Activated T-cell treated with anti-CD3 and anti-CD28 coated beads for 1 hour (primary cell): ENCODE measurements at places on chromosomes 6 and 20.
A peak's percentile ranks its signal among the peaks of the same experiment; 100 is the strongest.

DNA sequence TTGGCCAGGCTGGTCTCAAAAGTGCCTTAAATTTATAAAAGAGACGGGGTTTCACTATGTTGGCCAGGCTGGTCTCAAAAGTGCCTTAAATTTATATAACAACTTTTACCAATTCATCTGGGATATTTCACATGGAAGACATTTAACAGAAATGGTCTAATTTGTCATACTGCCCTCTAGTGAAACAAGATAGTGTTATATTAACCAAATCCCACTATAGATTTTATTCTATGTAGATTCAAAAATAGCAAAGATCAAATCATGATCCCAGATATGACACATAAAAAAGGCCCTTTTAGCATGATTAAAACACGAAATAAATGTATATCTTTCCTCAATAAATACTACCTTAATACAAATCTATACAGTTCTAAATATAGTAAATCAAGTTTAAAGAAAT lies 102.8 kb upstream of the TFAP2D start:
- DNase-seq = no peak

DNA sequence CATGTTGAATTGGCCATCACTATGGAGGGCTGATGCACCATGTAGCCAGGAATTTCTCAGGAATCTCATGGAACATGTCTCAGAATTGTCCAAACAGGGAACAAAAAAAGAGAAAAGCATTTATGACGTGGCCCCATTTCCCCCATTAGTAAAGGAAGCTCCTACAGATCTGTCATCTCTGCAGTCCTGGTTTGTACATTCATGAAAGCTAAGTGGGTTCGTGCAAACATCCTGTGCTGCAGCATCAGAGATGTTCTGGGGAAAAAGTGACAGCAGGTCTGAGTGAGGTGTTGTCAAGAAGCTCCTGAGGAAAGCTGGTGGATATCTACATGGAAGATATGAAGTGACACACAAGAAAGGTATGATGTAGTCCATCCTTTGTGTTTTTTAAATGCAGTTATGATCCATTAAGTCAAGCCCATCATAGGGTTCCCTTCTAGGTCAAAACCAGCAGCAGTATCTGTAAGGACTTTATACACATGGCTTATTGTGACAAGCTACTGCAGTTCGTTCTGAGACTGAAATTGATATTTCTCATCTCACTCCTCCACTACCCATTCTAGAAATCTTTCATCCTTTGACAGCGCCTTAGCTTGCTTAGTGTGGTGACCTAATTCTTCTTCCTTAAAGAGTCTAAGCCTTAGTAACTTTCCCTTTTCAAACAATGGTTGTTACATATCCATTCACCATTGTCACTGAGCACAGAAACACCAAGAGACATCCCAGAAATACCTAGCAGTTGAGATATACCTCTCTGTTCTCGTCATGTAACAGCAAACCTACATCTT lies 200.0 kb upstream of the TCF21 start:
- no peak for DNase-seq

GRCh38 chr20:45918779-45919537 lies 7.0 kb upstream of the PLTP start:
- DNase-seq = no peak

DNA sequence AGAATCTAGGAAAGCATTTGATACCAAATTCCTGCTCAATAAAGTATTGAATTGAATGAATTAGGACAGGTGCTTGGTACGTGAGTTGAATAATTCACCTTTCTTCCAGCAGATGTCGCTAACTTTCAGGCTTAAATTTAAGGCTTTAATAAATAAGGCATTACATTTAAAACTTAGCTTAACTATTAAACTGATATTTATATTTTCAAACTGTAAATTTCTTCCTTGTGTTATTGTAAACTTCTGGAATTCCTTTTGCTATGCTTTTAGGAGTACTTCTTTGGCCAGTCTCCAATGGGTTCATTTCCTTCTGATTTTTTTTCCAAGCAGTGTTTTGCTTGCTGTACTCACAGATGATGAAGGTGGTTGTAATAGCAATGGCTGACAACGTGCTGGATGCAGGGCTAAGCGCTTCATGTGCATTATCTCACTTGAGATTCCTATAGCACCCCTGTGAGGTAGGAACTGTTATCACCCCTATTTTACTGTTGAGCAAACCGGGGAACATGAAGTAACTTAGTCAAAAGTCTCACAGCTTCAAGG lies 71.3 kb upstream of the SLC2A12 start:
- no peak for DNase-seq

- DNase-seq = no peak
Observed at GRCh38 chr6:125377621-125378020, 75.9 kb upstream of the HDDC2 start.

- DNase-seq = no peak
Observed at GRCh38 chr20:5967469-5967868, 17.0 kb downstream of the MCM8 start.

DNA sequence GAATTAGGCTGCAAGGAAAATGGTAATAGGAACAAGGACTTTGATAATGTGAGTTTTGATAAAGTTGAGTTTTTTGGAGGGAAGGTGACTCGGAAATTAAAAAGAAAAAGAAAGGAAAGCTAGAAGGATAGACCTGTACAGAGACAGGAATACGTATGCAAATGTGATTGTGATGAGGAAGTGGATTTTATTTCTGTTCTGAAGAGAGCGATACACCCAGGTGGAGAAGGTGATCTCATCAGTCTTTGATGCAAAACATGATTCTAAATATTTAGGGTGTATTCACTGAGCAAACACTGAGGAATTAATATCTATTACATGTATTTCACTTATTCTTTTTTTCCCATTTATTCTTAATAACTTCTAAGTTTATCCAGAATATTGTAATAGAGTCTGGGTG lies 9.2 kb upstream of the PLEKHG1 start:
- DNase-seq = no peak

DNA sequence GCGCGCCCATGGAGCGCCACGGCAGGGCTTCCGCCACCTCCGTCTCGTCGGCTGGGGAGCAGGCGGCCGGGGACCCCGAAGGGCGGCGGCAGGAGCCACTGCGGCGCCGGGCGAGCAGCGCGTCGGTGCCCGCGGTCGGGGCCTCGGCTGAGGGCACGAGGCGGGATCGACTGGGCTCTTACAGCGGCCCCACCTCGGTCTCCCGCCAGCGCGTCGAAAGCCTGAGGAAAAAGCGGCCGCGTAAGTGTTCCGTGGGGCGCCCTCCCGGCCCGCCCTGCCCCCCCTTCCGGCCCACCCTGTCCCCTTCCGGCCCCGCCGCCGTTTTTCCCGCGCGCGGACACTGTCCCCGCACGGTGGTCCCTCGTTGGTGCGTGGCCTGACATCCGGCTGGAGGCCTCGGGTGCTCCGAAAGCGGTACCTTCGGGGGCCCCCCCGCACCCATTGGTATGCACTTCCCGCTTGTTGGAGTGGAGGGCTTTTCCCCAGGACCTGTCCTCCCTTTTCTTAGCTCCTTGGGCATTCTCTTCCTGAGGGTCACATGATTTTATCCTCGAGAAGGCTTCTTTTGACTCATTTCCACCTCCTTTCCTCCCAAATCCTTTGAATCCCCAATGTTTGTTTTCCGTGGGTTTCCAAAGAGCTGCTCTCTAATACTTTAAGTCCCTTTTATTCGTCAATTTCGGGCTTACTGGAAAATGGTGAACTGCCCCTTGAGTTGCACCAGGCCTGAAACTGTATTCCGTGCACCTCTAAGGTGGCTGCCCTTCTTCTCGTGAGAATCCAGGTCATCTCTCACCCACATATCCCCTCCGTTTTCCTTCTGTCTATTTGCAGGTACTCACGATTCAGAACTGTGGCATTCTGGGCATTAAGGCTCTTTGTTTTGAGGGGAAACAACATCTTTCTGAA lies 556 bp downstream of the PANK2 start:
- peak; percentile 7 for DNase-seq

- no peak for DNase-seq
Observed at GRCh38 chr20:52047811-52048764, 143.5 kb downstream of the ZFP64 start.

DNA sequence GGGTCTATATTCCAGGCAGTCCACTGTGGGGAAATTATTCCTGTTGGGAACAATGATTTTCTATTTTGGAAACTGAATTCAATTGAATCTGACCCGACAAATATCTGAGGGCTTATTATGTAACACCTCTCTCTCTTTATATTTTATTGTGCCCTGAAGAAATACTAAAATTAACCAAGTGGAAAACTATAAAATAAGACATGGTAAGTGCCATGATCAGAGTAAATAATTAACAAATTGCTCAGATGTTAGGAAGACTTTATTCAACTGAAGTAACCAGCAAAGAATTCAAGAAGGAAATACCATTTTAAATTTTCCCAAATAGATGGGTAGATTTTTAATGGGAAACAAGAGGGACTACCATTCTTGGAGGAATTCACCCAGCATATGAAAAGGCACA lies 632.9 kb downstream of the MAFB start:
- DNase-seq = no peak

GRCh38 chr6:27280064-27280539 lies 32.0 kb downstream of the POM121L2 start:
- no peak for DNase-seq

DNA sequence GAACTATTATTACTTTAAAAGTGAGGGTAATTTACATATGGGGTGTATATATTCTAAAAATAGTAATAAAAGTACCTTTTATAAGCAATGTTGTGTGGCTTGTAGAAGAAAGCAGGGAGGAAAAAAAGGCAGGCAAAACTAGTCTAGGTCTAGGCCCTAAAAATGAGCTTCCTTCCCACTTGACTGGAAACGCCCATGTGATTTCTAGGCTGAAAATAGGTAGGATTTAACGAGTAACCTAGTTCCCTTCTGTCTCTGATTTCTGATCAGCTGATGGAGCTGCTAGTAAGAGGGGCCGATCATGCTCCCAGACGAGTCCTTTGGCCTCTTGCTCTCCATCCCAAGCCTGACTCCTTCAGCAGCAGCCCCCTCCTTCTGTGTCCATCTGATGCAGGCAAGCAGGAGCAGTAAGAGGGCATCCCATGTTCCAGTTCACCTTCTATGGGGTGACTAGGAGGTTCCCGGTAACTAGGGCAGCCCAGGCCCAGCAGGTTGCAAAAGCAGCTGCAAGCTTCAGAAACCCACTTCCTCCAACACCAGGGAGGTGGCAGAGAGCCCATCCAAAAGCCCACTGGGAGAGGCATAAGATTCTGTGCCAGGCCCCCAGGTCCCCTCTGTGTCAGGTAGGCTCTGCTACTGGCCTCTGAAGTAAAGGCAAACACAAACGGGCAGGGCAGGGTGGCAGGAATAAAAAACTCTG lies 24.4 kb downstream of the TBC1D20 start:
- no peak for DNase-seq

GRCh38 chr6:34218691-34219090 lies 18.0 kb upstream of the HMGA1 start:
- DNase-seq = no peak

GRCh38 chr20:40276301-40276700 lies 412.7 kb downstream of the MAFB start:
- no peak for DNase-seq

DNA sequence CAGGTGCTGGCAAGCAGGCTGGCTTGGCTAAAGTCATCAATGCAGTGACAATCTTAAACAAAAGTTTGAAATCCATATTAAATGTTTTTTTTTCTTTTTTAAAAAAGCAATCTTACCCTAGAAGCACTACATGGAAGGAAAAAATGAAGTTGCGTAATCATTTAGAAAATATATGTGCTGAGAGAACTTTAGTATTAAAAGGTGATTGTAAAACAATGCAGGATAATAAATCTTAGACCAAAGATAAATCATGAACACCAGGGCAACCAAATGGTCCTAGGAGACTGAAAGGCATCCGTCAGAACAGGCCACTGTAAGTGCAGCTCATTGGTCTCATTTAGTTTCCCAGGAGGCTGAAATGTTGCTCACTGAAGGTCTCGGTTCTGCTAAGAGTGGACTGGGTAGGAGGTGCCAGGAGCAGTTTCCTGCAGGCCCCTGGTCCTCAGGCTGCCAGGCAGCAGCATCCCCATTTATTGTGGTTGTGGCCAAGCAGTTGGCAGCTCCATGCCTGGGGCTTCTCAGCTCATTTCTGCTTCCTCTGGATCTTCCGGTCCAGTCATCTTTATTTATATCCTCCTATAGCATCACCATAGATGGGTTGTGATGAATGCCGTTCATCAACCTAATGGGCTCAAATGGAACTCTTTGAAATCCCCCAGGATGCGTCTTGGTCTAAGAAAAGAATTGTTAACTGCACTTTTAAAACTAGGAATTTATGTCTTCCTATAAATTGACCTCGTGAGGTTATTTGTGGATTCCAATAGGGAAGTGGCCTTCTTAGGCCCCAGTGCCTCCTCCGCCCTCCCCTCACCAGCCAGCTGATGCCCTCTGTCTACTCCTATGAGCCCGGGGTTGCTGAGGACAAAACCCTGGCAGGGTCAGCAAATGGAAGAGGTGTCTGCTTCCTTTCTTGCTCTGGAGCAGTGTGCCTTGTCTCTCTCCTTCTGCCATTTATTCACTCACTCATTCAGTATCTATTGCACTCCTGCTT lies 269.0 kb downstream of the UST start:
- DNase-seq = no peak

DNA sequence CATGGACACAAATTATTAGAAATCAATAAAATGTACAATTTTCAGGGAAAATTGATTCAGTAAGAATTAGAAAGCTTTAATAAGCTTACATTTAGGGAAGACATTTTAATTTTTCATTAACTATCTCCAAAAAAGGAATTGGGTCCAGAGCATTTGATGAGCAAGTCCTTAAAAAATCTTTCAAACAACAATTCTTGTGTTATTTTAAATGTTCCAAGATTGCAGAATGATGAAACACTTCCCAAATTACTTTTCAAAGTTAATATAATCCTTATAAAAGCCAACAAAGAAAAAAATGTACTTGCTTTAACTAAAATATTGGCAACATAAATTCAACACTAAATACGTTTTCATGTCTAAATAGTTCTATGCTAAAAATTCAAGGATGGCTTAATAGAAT lies 102.0 kb downstream of the ADAT2 start:
- DNase-seq = no peak

GRCh38 chr6:127302728-127303660 lies 36.3 kb downstream of the RNF146 start:
- DNase-seq = peak; percentile 17

DNA sequence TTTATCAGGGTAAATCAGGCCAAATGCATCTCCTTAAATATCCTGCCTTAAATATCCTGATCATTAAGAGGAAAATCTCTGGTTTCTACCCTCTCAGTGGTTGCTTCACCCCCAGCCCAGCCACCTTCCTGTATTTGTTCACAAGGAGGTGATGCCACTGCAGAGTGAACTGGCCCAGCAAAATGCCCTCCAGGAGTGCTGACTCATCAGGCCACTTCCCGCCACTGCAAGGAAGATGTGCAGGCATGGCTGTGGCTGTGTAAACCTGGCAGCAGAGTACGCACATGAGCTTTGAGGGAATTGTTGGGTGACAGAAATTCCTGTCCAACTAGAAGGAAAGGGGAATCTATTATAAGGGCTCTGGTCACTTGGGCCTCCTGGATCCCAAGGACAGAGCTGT lies 13.8 kb downstream of the NQO2 start:
- DNase-seq = no peak

- no peak for DNase-seq
Observed at GRCh38 chr6:144711661-144712060, 426.5 kb downstream of the UTRN start.
